LoVo (cell line): ENCODE measurements at places on chromosomes 5 and 9.

GRCh38 chr5:53917095-53917494 lies 356.7 kb downstream of the NDUFS4 start:
- DNase-seq, result peak; percentile 2

GRCh38 chr9:97319395-97319794 lies 11.9 kb downstream of the CCDC180 start:
- DNase-seq, result no peak

GRCh38 chr9:113598883-113599282 lies 135.4 kb downstream of the RGS3 start:
- DNase-seq, result no peak

- no peak for DNase-seq
Measured at GRCh38 chr5:129069292-129069691, 25.3 kb upstream of the ISOC1 start.

- no peak for DNase-seq
Measured at GRCh38 chr9:70106571-70106970, 62.9 kb downstream of the MAMDC2 start.

DNA sequence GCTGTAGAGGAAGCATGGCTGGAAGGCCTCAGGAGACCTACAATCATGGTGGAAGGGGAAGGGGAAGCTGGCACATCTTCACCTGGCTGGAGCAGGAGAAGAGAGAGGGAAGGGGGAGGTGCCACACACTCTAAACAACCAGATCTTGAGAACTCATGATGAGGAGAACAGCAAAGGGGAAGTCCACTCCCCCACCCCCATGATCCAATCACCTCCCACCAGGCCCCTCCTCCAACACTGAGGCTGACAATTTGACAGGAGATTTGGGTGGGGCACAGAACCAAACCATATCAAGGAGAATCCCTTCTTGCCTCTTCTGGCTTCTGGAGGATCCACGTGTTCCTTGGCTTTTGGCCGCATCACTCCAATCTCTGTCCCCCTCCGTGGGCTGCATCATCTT lies 13.1 kb upstream of the CMBL start:
- DNase-seq, result no peak

GRCh38 chr5:138706655-138707480 lies 46.4 kb upstream of the CTNNA1 start:
- DNase-seq, result no peak

- no peak for DNase-seq
Measured at GRCh38 chr5:142197781-142198180, 89.2 kb downstream of the NDFIP1 start.

DNA sequence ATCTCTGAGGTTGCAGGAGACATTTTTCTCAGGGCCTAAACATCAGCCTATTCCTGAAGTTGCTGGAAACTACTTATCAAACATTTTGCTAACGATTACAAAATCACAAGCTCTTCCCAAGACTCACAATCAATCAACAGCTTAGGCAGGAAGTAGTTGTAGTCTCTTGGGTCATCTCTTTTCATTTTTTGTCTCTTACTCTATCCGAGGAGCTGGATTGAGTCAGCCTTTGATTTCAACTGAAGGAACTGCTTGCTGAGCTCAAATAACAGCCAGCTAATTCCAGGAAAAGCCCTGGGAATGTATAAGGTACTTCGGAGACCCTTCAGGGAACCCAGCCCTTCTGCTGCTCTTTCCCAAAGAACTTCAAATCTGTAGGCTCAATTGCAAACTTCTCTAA lies 398.9 kb downstream of the PLK2 start:
- no peak for DNase-seq

- no peak for DNase-seq
Measured at GRCh38 chr5:112014783-112015395, 257.9 kb upstream of the NREP start.

DNA sequence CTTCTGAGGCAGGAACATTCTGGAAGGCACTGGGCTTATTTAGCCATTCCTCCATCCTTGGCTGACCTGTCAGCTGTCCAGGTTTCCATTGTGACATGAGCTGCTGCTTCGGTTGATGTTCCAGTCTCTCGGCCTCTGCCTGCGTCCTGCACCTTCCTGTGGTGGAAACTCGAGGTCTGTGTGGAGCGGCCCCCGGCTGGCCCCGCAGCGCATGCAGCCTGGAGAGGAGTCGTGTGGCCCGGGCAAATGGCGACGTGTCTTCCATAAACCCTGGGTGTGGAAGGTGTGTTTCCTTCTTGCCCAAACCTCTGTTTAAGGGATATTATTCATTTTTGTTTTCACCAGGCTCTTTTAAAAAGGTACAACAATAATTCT lies 36.5 kb upstream of the SLC9A3 start:
- DNase-seq, result no peak

DNA sequence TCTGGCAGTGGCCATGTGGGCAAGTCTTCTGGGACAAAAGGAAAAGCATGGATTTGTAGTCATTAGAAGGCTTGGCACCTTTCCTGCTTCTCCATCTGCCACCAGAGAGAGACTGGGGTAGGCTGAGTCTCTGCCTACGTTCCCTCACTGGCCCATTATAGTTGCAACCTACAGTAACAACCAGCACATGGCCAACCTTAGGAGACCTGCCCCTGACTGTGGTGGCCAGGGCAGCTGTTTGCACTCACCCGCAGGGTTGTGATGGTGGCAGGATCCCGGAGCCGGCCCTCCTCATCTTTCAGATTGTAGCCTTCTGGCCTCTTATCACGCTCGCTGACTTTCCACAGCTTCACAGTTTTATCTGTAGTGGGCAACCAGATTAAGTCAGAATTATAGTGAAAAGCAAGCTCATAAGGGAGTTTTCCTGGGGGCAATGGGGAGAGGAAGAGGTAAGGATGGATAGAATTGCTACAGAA lies 174.9 kb upstream of the GPR151 start:
- no peak for DNase-seq

DNA sequence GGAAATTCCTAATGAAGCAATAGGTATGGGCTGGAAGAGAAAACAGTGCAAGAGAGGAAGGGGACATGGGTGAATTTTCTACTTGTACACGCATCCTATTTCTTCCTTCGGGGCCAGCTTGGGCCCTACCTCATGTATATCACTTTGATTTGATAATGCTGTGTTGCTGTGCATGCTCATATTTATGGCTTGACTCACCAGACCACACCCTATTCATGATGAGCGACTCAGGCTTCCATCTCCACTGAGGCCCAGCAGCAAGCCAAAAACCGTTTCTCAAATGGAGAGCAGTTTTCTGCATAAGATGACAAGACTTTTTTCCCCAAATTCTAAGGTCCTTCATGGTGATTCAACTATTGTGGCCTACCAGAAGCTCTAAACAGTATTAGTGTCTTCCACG lies 2039.1 kb upstream of the CDH9 start:
- peak; percentile 57 for DNase-seq

- no peak for DNase-seq
Measured at GRCh38 chr9:101432171-101432570, 3.4 kb downstream of the ALDOB start.

- no peak for DNase-seq
Measured at GRCh38 chr5:8288897-8289516, 420.1 kb downstream of the MTRR start.

GRCh38 chr5:121366515-121366914 lies 485.2 kb upstream of the FTMT start:
- no peak for DNase-seq

GRCh38 chr5:179964015-179964414 lies 56.3 kb upstream of the TBC1D9B start:
- no peak for DNase-seq

GRCh38 chr5:138932171-138932810 lies 57.2 kb upstream of the LRRTM2 start:
- no peak for DNase-seq

GRCh38 chr5:34734326-34734725 lies 78.2 kb downstream of the RAI14 start:
- DNase-seq, result no peak

DNA sequence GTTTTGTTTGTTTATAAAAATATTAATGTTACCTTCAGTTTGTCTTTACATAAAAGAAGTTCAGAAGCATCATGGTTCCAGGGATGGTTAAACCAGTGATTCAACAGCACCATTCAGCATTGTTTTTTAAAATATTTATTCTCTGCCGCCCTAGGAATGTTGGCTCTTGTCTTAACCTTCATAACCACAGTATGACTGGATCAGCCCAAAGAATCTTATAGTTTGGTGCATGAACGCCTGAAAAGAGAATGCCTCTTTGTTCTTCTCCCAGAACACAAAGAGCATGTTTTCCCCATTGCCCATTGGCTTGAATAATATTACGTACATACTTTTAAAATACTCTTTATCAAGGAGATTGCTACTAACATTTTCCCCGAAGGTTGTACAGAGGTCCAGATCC lies 413.4 kb downstream of the ANXA1 start:
- no peak for DNase-seq

- no peak for DNase-seq
Measured at GRCh38 chr5:17219469-17219868, 2.0 kb downstream of the BASP1 start.

DNA sequence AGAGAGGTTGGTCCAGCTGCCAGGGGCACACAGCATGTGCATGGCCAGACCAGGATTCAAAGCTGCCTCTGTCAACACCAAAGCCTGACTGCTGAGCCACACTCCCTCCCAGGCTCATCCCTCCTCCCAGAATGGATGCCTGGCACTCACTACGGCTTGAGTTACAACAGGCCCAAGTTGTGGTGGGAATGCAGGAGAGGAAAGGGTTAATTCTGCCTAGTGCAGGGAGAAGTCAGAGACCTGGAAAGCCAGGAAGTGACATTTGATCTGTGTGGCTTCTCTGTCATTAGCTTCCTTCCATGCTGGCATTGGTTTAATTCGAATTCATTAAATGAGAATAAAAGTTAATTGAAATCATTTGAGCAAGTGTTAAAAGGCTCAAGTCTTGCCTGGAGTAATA lies 150.0 kb downstream of the NSG2 start:
- DNase-seq, result no peak

GRCh38 chr5:73284220-73284795 lies 111.3 kb downstream of the TMEM174 start:
- DNase-seq, result no peak

DNA sequence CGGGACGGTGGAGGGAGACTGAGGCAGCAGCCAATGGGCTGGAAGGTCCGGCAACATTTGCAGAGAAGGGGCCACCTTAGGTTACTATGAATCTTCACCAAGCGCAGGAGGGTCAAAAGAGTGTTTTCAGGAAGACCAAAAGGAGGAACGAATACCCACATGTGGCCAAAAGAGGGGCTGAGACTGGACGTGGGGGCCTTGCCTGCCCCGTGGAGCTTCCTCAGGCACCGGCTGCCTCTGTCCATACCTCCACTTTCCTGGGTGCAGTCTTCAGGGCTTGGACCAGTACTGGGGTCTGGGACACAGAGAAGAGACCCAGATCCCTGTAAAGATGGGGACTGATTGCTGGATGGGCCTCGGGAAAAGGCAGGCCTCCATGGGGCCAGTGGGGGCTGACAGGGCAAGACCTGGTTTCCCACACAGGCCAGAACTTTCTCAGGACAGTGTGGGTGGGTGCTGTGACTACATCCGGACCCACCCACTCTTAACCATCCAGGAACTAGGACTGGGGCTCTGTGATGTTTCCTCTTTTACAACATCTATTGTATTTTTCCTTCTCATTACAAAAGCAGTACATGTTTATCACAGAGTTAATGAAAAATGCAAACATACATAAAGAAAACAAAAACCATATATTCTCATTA lies 294.7 kb downstream of the ZSWIM6 start:
- DNase-seq, result no peak

GRCh38 chr5:138610918-138611677 lies 35.9 kb upstream of the HSPA9 start:
- DNase-seq, result no peak

DNA sequence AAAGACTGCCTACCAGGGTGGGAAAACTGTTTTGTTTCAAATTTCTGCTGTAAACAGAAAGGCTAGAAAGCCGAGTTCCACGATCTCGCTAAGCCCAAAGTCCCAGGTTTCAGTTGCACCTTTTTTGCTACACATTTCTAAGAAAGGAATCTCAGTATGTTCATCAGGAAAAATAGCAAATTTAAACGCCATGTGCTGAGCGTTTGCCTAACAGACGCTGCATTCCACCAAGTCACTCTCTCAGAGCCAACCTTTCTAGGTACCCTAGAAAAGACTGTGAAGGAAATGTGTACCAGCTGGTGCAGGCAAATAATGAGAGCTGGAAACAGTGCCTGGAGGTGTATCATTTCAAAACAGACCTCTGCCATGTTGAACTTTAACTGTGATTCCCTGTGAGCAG lies 71.8 kb downstream of the FRMD3 start:
- DNase-seq, result no peak

DNA sequence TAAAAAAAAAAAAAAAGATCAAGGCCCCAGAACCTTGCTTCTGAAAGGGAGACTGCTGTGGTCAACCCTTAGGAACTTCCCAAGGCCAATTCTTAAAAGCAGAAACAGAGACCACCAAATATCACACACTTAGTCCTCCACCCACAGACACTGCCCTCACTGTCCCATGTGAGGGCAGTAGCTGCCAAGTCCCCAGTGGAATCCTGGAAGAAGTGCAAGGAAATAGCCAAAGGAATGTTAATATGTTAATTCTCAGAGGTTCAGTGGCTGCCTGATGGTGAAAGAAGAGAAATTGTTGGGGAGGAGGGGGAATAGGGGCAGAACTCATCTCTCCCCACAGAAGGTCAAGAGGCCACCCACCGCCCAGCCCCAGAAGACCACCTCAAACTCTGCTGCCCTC lies 23.1 kb downstream of the FSTL4 start:
- DNase-seq, result no peak

DNA sequence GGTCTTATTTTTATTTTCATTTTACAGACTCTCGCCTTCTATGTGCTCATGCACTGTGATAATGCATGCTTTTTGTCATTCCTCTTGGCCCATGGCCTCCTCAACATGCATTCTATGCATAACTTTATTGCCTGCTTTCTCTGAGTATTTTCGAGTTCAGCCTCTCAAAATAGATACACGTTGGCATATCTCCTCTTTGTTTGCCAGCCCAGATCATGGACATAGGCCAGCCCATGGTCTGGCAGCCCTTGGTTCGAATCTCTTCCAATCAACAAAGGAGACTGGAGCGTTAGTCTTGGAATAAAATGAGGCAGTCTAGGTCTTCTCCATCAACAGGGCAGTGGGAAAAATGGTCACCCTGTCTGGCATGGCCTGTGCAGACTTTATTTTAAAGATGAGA lies 279.5 kb upstream of the ADAMTS16 start:
- no peak for DNase-seq

DNA sequence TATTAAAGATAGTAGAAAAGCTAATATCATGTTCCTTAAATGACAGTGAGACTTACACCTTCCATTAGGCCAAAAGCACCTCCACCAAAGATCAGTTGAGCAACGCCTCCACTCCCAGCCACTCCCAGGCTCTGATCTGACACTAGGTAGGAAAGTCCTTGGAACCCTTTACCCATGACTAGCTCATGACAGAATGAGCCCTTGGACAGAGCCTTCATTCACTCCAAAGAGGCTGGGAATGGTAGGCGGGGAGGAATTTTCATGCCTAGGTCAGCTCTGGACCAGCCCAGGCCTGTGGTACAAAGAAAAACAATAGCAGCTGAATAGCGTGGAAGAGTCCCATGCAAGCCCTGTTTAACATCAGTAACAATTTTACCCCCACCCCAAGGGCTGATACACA lies 493.7 kb downstream of the NR2F1-AS1 start:
- no peak for DNase-seq

- DNase-seq, result no peak
Measured at GRCh38 chr5:109454731-109455505, 45.1 kb upstream of the PJA2 start.

GRCh38 chr9:20508242-20508641 lies 114.1 kb downstream of the MLLT3 start:
- no peak for DNase-seq
